Fibroblast of gingiva (primary cell): ENCODE measurements at places on chromosomes 2 and 18.

GRCh38 chr2:125885340-125885739 lies 770.6 kb upstream of the GYPC start:
- DNase-seq, result no peak

DNA sequence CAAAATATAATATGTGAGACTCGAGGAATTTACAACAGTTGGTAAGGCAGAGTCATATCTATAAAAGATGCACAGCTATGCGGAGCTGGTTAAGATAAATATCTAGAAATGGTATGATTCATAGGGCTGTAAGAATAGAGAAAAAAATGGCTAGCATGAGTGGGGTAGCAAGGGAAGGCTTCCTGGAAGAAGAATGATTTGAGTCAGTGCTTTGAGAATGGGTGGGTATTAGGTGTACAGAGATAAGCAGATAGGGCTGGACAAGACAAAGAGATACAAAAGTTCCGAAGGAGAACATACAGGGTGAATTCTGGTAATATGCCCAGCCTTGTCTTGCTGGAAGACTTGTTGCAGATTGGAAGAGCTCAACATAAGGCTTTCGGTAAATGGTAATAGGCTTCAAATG lies 291.5 kb upstream of the CCDC68 start:
- no peak for DNase-seq

DNA sequence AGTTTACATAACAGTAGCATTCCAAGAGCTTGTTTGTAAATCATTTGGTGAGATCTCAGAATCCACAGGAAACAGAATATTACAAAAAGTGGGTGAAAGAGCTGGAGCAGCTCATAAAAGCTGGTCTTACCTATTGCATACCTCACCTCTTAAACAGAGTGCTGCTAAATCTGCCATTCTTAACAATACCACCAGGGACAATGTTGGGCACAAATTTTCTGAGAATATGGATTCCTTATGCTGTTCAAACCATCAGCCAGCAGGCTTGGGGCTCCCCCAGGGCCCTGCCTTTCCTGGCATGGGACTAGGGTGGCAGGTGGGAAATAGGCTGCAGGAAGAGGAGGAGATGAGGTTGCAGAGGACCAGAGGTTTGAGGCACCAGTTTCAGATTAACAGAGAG lies 55.6 kb downstream of the TGFA start:
- no peak for DNase-seq

DNA sequence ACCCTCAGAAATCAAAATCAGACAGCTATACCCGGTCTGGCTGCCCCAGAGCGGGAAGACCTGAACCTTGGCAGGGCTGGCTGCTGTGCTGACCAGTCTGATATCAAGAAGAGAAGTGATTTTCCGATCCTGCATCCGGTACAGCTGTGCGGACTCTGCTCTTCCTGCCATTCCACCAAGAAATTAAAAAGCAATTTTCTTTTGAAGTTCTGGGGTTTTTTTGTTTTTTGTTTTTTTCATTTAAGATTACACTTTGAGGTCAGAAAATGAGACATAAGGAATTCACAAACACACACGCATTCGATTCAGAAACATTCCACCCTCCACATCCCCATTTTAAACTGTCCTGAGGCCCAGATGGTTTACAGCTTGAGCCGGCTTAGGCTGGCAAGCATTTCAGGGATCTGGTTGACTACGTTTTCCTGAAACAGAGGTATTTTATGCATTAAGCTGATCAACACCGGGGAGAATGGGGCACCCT lies 156.5 kb downstream of the COL6A3 start:
- DNase-seq, result peak; percentile 65

DNA sequence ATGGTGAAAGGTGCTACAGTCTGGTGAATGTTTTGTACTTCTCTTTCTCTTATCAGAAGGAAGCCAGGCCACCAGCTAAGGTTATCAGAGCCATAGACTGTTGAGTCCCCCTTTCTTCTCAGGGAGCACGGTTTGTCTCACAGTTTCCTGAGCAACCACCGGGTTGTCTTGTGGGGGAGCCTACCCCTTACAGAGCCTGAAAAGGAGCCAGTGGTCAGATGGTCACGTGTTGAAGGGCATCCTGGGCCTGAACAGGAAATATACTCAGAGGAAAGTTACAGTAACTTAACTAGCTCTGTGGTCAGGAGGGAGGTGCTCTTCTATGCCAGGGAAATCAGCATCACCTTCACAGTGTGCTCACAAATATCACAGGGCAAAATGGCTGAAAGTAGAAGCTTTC lies 11.6 kb downstream of the CD28 start:
- DNase-seq, result no peak

GRCh38 chr18:78995740-78996395 lies 16.2 kb downstream of the SALL3 start:
- no peak for DNase-seq

DNA sequence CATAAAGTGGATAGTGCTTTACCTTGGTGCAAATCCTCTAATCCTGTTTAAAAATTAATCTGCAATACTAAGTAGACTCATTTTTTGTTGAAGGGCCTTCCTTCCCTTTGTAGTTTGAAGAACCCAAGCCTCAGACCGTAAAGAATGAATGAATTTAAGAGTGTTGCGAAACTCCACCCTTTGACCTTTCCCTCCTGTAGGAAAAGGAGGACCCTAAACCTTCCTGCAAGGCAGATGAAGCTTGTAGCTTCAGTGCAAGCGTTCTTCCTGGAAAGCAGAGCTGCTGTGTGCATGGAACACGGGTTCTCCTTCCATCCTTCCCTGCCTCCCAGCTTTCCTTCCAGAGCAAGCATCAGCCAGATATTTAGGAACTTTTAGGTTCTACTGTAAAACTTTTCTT lies 1.7 kb downstream of the IMPA2 start:
- no peak for DNase-seq

- no peak for DNase-seq
These were observed 296 bp downstream of the TTC21B start for GRCh38 chr2:165953306-165953654.

GRCh38 chr2:60677356-60677755 lies 78.7 kb upstream of the PAPOLG start:
- DNase-seq, result no peak

DNA sequence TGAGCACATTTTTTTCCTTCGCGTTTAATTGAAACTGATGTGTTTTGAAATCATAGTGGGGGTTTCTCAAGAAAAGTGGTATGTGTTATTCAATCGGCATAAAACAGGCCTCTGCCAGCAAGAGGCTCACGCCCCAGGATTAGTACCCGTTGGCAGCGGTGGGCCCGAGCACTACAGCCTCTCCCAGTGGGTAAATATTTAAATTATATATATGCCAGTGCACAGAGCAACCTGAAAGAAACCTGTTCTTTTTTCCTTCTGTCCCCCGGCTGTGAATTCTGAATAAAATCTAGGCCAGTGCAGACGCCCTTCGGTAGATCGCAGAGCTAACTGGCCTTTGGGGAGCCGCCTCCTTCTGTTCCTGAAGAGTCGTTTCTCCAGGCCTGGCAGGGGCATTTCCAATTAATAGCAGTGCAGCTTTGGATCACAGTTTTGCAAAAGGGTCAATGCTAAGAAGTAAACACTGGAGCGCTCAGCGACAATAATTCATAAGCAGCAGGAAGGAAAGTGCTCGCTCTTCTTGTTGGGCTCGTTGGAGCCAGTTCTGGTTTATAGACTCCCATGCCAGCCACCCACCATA lies 202.8 kb upstream of the SALL3 start:
- DNase-seq, result no peak

DNA sequence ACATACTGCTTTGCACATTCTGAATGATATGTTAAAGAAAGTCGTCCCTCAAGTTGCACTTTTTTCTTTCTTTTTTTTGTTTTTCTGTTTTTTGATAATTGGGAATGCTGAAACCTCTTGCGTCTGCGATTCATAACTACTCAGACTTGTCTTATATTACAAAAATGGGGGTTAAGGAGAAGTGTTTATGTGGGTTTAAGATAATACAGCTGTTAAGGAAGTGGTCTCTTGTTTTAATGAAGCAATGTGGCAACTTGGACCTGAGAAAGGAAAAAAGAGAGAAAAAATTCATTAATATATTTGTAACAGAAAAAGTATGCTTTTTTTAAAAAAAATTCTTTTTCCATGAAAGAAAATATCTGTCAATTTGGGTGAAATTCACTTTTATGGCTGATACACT lies 268.5 kb upstream of the CCDC68 start:
- DNase-seq, result no peak

GRCh38 chr2:235064976-235065375 lies 113.2 kb downstream of the SH3BP4 start:
- DNase-seq, result no peak

DNA sequence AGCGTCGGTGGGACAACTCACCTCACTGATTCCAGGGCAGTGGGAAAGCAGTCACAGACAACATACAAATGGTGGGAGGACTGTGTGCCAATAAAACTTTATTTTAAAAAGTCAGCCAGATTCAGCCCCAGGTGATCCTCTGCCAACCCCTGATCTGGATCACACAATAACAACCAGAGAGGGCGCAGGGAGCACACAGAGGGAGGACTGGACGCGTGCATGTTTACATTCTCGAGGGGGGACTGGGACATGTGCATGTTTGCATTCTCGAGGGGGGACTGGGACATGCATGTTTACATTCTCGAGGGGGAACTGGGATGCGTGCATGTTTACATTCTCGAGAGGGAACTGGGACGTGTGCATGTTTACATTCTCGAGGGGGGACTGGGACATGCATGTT lies 209.5 kb downstream of the NDUFA10 start:
- no peak for DNase-seq

DNA sequence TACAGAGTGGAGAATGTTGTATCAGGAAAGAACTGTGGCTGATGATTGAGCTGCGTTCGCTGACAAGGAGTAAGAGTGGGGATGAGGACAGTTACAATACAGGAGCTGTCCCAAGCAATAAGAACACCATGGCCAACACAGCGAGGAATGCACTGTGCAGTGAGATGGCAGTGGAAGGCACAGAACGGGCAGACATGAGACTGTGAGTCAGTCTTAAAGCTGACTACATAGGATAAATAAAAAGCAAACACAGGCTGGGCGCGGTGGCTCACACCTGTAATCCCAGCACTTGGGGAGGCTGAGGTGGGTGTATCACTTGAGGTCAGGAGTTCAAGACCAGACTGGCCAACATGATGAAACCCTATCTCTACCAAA lies 89.8 kb downstream of the CABYR start:
- DNase-seq, result no peak

- DNase-seq, result no peak
These were observed 19.3 kb downstream of the STK25 start for GRCh38 chr2:241489088-241489487.

- no peak for DNase-seq
These were observed 123.0 kb upstream of the MYO3B start for GRCh38 chr2:170054997-170055396.
